ENCODE measurements at places on chromosomes 3 and 15. TPM values are rescaled to one million over a fixed set of nuclear protein-coding genes. Genes with fewer than 3 reads are reported as not detected.

The C3orf20 gene
- total RNA-seq = 0.07 TPM

The PLA2G4D gene
- total RNA-seq = 0.04 TPM

The FBXL22 gene
- 0.60 TPM for total RNA-seq

DNA sequence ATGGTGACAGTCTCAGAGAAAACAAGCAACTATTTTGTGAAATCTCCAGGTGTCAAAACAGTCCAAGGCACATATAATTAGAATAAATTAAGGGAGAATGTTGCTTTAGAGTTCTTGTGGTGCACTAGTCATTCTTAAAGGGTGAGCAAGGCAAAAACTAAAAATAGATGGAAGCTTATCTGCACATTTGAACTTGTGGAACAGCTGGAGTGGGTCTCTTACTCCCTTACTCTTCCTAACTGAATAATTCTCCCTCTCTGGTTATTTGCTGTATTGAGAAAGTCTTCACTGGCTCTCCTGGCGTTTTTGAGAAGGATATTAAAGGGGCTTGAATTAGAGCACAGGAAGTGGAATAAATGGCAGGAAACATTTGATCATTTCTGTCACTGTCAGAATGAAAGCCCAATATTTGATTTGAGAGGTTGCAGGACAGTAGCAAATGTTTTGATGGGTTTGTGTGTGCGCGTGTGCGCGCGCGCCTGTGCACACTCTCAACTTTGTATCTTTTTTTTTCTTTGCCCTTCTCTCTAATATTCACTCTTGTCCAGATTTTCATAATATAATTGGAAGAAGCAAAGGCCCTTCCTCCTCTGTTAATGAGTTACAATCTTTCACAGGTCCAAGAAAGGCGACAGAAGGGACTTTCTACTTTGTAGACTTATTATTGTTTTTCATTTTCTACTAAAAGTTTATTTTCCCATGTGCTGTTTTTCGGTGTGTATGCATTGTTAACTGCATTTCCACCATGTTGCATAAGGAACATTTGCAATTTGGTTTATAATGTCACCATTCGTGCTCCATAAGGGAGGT, 40.9 kb downstream of the AKAP13 start:
- DNase-seq = no peak
